Activated T-helper 1 cell treated with anti-CD3 and anti-CD28 coated beads, Interleukin-2, amount 50 U/mL, for 16 hours (primary cell): ENCODE measurements at places on chromosomes 16 and 17.

- no peak for DNase-seq
Observed at GRCh38 chr16:23676924-23677480, 1.7 kb upstream of the PLK1 start.

DNA sequence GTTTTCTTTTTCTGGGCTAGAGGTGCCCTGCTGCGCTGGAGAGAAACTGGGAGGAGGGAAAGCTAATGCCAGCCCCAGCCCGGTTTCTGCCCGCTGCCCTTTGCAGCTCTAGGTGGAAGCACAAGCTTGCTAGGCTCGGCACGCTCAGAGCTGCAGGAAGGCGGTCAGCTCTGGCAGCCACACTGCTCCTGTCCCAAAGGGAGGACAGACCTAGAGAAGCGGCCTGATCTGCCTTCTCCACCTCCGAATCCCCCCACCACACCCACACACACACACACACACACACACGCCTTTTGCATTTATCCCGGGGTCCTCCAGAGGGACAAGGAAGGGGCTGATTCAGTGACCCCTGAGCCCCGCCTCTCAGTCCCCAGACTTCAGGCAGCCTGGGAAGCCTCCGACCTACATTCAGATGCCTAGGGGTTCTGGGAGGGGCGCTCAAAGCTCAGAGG is 418.1 kb downstream of the SOX9 start:
- DNase-seq = no peak

DNA sequence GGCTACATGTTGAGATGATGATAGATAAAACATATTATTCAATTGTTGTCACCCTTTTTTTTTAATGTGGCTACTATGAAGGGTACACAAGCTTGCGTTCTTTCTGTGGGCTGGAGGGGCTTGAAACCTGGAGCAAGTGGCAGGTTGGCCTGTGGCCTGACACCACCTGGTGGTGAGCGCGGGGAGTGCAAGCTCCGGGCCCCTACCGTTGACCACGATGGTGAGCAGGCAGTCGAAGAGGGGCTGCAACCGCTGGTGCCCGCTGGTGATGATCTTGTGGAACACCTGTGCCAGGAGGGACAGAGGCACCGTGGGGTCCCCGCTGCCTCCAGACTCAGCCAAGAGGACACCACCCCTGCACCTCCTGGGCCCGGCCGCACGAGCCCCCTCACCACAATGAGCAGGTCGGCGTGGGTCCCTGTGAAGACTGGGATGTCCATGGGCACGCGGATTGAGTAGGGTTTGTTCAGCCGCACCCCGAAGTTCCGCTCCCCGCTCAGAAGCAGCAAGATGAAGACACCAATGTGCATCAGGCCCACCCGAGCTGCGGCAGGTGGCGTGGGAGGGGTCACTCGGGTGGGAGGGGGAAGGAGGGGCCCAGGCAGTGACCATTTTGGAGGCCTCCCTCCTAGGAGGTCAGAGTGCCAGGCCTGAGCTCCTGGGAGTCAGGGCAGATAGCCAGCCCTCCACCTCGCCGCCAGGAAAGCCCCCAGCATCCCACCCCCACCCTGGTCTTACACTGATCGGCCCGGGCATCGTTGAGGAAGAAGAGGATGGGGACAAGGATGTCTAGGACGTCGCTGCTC is 14.4 kb downstream of the HID1 start:
- DNase-seq = peak; percentile 62

GRCh38 chr17:65729207-65729606 is 167.8 kb upstream of the AXIN2 start:
- no peak for DNase-seq

DNA sequence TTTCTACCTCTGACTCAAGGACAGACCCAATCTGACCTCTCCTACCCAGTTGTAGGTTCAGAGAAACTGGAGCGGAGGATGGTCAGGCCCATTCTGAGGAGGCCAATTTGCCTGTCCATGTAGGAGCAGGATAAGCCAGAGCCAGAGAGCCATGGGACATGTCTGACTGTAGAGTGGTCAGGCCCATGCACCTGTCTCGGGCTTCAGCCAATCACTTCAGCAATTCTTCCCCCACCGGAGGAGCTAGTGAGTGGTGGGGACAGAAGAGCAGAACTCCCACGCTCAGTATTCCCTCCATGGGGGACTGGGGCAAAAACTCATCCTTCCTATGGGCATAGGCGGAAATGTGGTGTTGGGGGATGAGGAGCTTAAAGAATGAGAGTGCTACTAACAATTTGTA is 14.3 kb downstream of the DCAF7 start:
- no peak for DNase-seq
